ENCODE measurements at places on chromosomes 16 and 17.

- DNase-seq = no peak
Observed at GRCh38 chr17:59372138-59372751, 40.8 kb downstream of the YPEL2 start.

DNA sequence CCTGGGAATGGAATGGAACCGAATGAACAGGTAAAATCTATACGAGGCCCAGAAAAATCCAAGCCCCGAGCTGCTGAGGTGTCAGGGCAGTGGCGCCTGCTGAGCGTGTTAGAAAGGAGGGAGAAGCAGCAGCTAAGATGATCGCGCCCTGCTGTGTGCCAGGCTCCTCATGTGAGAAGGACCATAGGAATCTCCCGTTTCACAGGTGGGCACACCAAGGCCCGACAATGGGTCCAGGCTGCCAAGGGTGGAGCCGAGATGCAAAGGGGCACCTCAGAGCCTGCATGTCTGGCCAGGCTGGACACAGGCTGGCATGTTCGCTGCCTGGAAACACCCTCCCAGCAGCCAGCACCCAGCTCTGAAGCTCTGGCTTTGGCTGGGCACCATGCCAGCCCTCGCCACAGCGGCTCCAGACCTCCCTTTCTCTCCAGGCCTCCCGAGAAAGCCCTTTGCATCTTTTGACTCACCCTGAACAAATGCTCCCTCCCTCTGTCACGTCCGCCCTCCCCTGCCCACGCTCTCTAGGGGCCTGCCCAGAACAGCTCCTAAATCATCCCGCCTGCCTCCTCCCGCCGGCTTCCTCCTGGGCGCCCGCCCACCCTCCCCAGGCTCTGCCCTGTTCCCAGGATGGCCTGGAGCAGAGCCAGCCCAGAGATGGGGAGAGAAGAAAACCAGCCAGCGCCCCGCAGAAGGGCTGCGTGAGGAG is 217.8 kb upstream of the GSE1 start:
- DNase-seq = no peak

DNA sequence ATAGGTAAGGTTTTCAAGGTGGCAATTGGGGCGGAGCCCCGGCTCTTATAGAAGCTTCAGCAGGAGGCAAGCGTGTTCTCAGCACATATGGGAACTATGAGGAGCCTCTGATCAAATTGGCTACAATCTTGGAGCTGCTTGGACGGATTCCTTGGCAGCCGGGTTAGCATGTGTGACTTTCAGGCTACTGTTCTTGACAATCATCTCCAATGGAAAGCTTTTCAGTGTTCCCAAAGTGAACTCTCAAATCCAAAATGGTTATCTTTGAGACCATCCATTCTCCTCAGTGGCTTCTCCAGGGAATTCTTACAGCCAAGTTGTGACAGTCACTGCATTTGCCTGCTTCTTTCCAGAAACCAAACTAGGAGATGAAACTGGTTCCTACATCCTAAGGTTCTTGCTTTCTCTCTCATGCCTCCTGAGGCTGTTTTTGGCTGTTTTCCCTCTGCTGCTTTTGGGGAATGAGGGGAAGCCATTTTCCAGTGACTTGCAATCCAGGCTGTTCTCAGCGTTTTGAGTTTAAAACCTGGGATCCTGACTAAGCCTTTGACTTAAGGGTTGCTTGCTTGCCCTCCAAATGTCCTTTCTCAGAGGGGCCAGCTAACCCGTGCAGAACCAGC is 10.9 kb downstream of the HAS3 start:
- DNase-seq = no peak

- no peak for DNase-seq
Observed at GRCh38 chr17:74369665-74370490, 2.6 kb downstream of the GPR142 start.

GRCh38 chr17:20989991-20990855 is 52.6 kb downstream of the USP22 start:
- DNase-seq = no peak

DNA sequence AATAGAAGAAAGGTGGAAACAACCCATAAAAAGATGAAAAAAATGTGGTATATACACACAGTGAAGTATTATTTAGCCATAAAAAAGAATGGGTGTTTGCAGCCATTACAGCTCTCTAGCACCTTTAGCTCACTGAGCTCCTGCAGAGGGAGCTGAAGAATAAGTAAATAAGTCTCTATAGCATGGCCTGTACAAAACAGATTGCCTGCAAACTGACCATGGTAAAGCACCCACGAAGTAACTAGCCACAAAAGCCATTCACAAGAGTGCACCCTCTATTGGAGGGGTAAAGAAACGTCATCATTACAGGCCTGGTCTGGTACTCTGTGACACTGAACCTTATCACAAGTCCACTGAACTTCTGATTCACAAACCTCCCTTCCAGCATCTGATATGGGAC is 76.3 kb downstream of the USP32 start:
- no peak for DNase-seq

DNA sequence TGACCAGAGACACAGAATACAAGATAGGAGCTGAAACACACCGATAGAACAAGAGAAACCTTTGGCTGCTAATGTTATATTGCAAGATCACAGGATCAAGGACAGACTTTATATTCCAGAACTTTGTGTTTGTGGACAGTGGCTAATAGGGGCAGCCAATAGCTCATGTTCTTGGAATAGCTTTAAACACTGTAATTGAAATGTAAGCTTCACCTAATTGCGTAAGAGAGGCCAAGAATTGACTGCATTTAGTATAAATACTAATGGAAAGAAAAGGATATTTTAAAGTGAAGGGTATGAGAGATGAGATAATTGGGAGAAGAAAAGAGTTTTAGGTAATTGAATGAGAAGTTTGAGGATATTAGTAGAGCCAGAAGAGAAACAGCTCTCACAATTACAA is 758.8 kb downstream of the CDH11 start:
- no peak for DNase-seq

GRCh38 chr16:87654826-87655225 is 52.5 kb downstream of the JPH3 start:
- no peak for DNase-seq

GRCh38 chr16:82083710-82084353 is 48.8 kb downstream of the HSD17B2 start:
- no peak for DNase-seq

- DNase-seq = no peak
Observed at GRCh38 chr17:46037722-46038255, 38.7 kb downstream of the STH start.

DNA sequence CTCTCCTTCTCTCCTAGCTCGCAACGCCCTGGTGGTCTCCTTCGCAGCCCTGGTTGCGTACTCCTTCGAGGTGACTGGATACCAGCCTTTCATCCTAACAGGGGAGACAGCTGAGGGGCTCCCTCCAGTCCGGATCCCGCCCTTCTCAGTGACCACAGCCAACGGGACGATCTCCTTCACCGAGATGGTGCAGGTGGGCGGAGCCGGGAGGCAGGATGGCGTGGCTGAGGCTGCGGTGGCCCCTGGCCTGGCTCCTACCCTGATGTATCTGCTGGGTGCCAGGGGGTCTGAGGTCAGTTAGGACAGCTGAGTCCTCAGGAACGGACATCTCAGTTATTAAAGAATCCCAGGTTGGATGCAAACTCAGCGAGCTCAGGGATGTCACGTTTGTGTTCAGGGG is 16.7 kb downstream of the SLC26A11 start:
- no peak for DNase-seq

DNA sequence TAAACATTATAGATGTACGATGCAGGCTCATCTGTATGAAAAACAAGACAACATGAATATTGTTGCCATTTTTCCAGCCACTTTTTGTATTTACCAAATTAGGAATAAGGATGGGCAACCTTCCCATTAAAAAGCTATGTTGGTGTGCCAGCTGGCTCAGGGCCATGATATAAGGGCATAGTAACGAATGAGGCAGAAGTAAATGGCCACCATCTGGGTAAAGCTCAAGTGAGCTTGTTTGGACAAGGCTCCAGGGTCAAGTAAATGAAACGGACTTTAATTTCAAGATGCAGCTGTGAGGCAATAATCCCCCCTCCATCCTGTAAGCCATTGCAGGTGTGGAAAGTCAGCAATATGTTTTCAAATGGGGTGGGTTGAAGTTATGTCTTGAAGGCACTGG is 930.9 kb upstream of the CDH8 start:
- DNase-seq = no peak

DNA sequence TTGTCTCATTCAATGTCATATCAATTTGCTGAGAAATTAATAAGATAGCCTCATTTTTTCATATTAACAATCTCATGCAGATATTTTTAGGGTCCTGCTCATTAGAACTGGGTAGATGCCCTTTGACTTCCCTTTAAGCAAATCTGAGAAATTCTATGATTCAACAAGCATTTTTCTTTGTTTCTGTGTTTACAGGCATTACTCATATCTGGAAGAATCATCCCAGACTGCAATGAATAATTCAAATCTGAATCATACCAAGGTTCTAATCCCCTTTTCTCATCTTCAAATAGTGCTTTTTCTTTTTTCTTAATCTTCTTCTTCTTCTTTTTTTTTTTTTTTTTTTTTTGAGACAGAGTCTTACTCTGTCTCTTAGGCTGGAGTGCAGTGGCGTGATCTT is 69.2 kb upstream of the KIFC3 start:
- no peak for DNase-seq

- DNase-seq = no peak
Observed at GRCh38 chr17:55354941-55355340, 66.7 kb downstream of the MMD start.

- no peak for DNase-seq
Observed at GRCh38 chr17:4810696-4811290, 3.8 kb downstream of the PLD2 start.

- peak; percentile 24 for DNase-seq
Observed at GRCh38 chr16:4060009-4060408, 56.2 kb downstream of the ADCY9 start.

All from type B pancreatic cell (in vitro differentiated cells).